ENCODE measurements at places on chromosomes 7 and 10. TPM values are rescaled to one million over a fixed set of nuclear protein-coding genes. Genes with fewer than 3 reads are reported as not detected.

Gene HOXA3
- not detected for total RNA-seq

Gene COG5
- total RNA-seq = 87.8 TPM

Gene PVRIG
- total RNA-seq = 85.2 TPM

Gene ASZ1
- total RNA-seq = not detected

Gene IGF2BP3
- not detected for total RNA-seq

Gene EGFR
- not detected for total RNA-seq

Gene NEUROG3
- total RNA-seq = not detected

Gene DIP2C
- 6.0 TPM for total RNA-seq

Gene RNF32
- total RNA-seq = 1.3 TPM

Gene CYP3A5
- total RNA-seq = not detected

Gene HOXA9
- total RNA-seq = not detected

Gene AKR1C3
- total RNA-seq = 3.4 TPM

DNA sequence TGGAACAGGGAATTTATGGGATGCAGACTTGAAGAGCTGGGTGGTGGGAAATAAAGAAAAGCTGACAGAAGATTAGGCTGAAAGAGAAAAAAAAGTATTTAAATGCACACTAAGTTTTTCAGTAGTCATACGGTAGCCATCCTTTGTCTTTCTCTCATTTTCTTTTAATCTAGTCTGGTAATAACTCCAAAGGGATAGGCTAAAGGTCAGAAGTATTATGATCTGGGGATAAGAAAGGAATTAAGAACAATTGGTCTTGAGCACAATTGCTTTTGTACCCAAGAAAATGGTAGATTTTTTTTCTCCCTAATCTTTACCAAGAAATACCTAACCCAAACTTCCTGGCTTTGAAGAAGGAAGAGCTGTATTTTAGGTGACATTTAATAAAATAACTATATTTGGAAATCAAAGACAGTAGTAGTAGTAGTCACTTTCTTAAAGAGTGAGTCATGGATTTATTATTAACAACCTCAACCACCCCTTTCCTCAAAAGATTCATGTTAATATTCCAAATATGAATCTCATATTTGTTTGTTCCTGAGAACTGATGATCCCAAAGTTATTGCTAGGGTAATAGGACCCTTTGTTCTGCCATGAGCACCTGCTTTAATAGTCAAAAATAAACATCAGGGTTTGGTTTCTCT lies 120.2 kb upstream of the ODAD2 start:
- no peaks in the 10 kb centered on the region for H3K4me1 ChIP-seq
- H3K27ac ChIP-seq = no peak overlapping the region
- no peak overlapping the region for H3K4me3 ChIP-seq
- H3K27me3 ChIP-seq = no peaks in the 10 kb centered on the region
- peaks cover 5% of the 10 kb centered on the region for H3K36me3 ChIP-seq
- no peak for DNase-seq

DNA sequence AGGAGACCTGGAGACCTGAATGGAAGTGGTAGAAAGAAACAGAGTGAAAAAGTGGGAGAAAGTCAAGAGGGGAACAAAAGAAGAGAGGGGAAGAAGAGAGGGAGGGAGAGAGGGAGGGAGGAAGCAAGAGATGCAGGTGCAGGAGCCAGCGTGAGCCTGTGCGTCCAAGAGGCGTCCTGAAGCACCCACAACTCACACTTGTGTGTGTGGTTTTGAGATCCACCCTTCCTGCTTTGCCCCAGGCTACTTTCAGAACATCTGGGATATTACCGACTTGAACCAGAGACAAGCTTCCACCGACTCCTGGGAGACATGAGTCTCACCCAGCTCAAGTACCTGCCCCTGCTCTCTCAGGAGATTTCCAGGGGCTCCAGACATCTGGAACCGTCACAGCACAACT lies 9.8 kb downstream of the AFAP1L2 start:
- no peaks in the 10 kb centered on the region for H3K4me1 ChIP-seq
- H3K27ac ChIP-seq = no peak overlapping the region
- no peaks in the 10 kb centered on the region for H3K36me3 ChIP-seq
- H3K4me3 ChIP-seq = no peak overlapping the region
- no peaks in the 10 kb centered on the region for H3K27me3 ChIP-seq

DNA sequence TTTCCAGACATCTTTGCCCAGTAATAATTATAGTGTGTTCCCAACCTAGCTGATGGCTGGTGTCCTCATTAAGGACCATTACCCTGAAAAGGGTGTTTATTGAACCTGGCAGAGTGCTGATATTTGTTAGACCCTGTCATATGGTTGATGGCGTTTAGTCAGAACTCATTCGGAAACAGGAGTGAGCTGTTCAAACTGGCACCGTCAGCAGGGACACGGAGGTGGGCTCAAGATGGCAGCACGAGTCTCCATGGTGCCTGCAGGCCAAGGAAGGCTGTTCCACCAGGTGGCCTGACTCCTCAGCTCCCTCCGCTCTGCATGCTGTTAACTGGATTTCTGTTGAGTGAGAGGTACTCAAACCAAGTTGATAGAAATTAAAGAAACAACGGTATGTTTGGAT lies 589.1 kb upstream of the MGMT start:
- no peak overlapping the region for H3K4me3 ChIP-seq
- H3K27ac ChIP-seq = no peak overlapping the region
- H3K27me3 ChIP-seq = no peaks in the 10 kb centered on the region
- DNase-seq = no peak
- no peaks in the 10 kb centered on the region for H3K4me1 ChIP-seq

GRCh38 chr7:43248961-43249822 lies 136.7 kb downstream of the HECW1 start:
- H3K36me3 ChIP-seq = no peaks in the 10 kb centered on the region
- no peak overlapping the region for H3K27ac ChIP-seq
- H3K27me3 ChIP-seq = no peaks in the 10 kb centered on the region
- no peak for DNase-seq
- no peaks in the 10 kb centered on the region for H3K4me1 ChIP-seq

GRCh38 chr10:131174651-131175540 lies 136.6 kb downstream of the TCERG1L start:
- DNase-seq = no peak
- H3K27me3 ChIP-seq = no peaks in the 10 kb centered on the region
- no peak overlapping the region for H3K27ac ChIP-seq
- H3K4me1 ChIP-seq = no peaks in the 10 kb centered on the region

- no peaks in the 10 kb centered on the region for H3K4me1 ChIP-seq
- no peak for DNase-seq
- no peak overlapping the region for H3K27ac ChIP-seq
- H3K36me3 ChIP-seq = no peaks in the 10 kb centered on the region
- no peaks in the 10 kb centered on the region for H3K27me3 ChIP-seq
- H3K4me3 ChIP-seq = no peak overlapping the region
Observed at GRCh38 chr7:90483251-90483650, 13.8 kb downstream of the PTTG1IP2 start.

GRCh38 chr10:98472196-98472595 lies 25.5 kb upstream of the HPS1 start:
- DNase-seq = no peak
- no peaks in the 10 kb centered on the region for H3K36me3 ChIP-seq
- H3K27me3 ChIP-seq = no peaks in the 10 kb centered on the region
- no peaks in the 10 kb centered on the region for H3K4me1 ChIP-seq

DNA sequence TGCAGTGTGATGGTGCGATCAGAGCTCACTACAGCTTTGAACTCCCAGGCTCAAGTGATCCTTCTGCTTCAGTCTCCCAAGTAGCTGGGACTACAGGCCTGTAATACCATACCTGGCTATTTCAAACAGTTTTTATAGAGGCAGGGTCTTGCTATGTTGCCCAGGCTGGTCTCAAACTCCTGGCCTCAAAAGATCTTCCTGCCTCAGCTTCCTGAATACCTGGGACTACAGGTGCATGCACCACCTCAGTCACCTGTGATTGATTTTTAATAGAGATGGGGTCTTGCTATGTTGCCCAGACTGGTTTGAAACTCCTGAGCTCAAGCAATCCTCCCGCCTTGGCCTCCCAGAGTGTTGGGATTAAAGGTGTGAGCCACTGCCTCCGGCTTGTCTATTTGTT lies 26.4 kb upstream of the CCL24 start:
- no peaks in the 10 kb centered on the region for H3K4me1 ChIP-seq
- no peak for DNase-seq
- no peaks in the 10 kb centered on the region for H3K27me3 ChIP-seq
- no peak overlapping the region for H3K4me3 ChIP-seq

DNA sequence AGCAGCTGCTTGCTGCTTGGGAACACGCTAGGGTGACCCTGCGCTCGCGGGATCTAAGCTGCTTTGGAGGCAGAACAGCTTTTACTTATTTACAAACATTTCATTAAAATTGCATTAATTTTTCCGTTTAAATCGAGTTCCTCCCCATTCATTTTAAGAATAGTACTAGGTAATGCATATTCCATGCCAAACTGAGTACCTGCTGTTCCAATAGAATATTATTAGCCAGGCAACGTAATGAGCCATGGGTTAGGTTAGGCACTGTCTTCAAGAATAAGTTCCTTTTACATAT lies 860 bp downstream of the EXOC6 start:
- H3K4me1 ChIP-seq = peaks cover 19% of the 10 kb centered on the region
- DNase-seq = no peak
- peak overlapping the region; percentile 76 for H3K4me3 ChIP-seq
- H3K27ac ChIP-seq = peak overlapping the region; percentile 67
- H3K36me3 ChIP-seq = no peaks in the 10 kb centered on the region

DNA sequence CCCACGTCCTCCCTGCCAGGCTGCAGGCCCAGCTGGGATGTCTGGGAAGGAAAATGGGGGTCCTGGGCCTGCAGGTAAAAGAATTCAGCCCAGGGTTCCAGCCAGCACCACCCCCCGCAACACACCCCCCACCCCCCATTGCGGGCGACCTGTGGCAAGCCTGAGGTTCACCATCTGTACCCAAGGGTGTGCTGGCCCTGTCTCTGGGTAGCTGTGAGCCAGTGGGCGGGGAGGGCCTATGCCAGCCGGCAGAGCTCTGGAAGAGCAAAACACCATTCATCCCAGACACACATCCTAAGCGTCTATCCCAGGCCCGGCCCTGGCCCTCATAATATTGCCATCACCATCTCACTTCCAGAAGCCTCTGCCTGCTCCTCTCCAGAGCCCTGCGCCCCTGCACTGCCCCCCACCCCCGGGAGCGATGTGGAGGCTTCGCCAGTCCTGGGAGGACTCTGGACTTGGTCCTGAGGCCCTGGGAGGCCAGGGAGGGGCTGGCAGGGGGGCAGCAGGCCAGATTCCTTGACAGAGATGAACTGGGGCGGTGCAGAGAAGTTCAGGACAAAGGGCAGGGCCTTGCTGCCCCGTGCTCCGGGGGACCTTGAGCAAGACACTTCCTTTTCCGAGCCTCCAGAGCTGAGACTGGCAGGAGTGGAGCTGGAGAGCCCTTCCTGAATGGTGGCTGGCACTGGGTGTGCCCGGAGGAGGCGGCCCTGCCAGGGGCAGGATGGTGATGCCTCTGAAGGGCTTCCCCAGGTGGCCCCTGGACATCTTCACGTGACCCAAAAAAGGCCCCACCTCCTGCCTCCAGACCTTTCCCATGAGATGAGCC lies 8.7 kb upstream of the TTYH3 start:
- DNase-seq = no peak
- no peak overlapping the region for H3K4me3 ChIP-seq
- H3K4me1 ChIP-seq = no peaks in the 10 kb centered on the region
- H3K36me3 ChIP-seq = no peaks in the 10 kb centered on the region

DNA sequence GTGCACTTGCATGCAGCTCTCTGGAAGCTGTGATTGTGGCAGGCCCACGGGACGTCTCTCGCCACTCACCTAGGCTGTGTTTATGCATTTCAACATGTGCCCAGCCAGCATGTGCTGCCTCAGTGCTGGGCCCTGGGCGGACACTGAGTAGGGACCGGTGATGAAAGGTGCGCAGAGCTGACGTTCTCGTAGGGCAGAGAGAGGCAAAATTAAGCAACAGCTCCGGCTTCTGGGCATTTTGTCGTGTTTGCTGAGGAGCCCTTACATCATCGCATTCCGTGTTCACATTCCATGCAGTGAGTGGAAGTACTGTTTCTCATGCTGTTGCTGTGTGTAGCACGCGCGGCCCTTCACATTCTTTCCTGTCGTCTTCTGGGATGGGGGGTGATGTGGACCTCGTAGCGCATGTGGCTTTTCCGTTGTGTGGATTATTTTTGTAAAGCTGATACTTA lies 50.5 kb downstream of the PRF1 start:
- H3K27ac ChIP-seq = no peak overlapping the region
- no peak for DNase-seq
- H3K27me3 ChIP-seq = no peaks in the 10 kb centered on the region
- no peaks in the 10 kb centered on the region for H3K36me3 ChIP-seq
- no peak overlapping the region for H3K4me3 ChIP-seq
- no peaks in the 10 kb centered on the region for H3K4me1 ChIP-seq

DNA sequence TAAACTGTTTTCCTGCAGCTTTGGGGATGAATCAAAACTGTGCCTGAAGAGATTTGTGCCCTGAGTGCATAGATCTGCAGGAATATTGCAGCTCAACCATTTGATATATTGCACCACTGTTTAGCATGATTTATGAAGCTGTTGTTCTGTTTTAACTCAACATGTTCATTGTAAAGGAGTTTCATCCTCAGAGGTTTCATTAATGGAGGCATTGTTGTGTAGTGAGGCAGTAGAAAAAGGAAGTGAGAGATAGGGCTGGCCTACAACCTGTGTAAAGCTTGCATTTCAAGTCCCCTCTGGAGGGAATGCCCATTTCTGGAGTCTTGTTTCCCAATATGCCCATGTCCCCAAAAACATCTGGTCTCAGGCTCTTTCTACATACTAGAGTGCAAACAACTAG lies 67.5 kb downstream of the DNAJC12 start:
- peaks cover 2% of the 10 kb centered on the region for H3K4me1 ChIP-seq
- no peak overlapping the region for H3K27ac ChIP-seq
- H3K27me3 ChIP-seq = no peaks in the 10 kb centered on the region
- no peak for DNase-seq
- no peak overlapping the region for H3K4me3 ChIP-seq

- DNase-seq = no peak
- H3K36me3 ChIP-seq = peaks cover 11% of the 10 kb centered on the region
- no peak overlapping the region for H3K27ac ChIP-seq
- H3K27me3 ChIP-seq = no peaks in the 10 kb centered on the region
Observed at GRCh38 chr7:139720186-139720585, 57.6 kb downstream of the HIPK2 start.

DNA sequence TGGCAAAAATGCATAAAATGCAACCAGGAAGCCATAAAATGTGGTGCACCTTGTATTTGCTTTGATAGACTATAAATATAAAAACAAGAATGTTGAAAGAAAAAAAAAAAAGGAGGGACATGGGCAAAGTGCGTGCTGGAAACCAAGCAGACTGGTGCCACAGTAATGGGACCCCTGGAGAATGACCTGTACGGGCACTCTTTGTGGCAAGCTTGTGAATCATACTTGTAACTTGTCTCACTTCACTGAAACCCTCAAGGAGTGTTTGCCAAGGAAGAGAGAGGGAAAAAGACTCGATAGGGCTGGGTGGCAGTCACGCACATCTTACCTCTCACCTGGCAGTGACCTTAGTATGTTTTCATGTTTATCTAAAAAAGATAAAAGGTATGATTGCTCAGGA lies 1183.6 kb downstream of the GATA3 start:
- no peak overlapping the region for H3K27ac ChIP-seq
- no peak overlapping the region for H3K4me3 ChIP-seq
- no peaks in the 10 kb centered on the region for H3K27me3 ChIP-seq
- no peaks in the 10 kb centered on the region for H3K4me1 ChIP-seq
- H3K36me3 ChIP-seq = no peaks in the 10 kb centered on the region

GRCh38 chr10:4635388-4635787 lies 190.6 kb upstream of the AKR1E2 start:
- peaks cover 5% of the 10 kb centered on the region for H3K4me1 ChIP-seq
- H3K27ac ChIP-seq = no peak overlapping the region
- H3K36me3 ChIP-seq = no peaks in the 10 kb centered on the region
- no peak for DNase-seq
